ENCODE measurements at places on chromosomes 5 and 9. TPM values are rescaled to one million over a fixed set of nuclear protein-coding genes. Genes with fewer than 3 reads are reported as not detected.

SPINK7 gene
- not detected for total RNA-seq

INSL4 gene
- total RNA-seq, result not detected

SHB gene
- total RNA-seq, result 29.5 TPM

ASTN2 gene
- 10.7 TPM for total RNA-seq

FOXD4L5 gene
- total RNA-seq, result 0.09 TPM

CA9 gene
- not detected for total RNA-seq

TMEM250 gene
- 47.7 TPM for total RNA-seq

GRCh38 chr9:89600831-89601230, 4.0 kb upstream of the GADD45G start:
- no peak for DNase-seq

DNA sequence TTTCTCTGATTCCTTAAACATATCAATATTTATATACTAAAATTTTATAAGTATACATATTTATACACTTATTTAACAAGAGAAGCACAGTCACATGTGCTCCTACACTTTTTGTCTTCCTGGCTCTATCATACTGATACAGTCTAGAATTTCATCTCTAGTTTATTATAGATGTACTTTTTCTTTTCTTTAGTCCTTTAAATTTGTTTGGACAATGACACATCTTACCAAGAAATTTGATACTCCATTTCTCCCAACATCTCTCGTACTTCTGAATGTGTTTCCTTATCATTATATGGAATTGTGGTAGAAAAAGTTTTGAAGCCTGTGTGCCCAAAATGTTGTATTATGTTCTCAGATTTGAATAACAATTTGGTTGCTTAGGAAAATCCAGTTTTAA, 104.6 kb downstream of the DMRT2 start:
- no peak for DNase-seq

- no peak for DNase-seq
Measured at GRCh38 chr9:135214706-135215105, 127.2 kb downstream of the OLFM1 start.

- no peak for DNase-seq
Measured at GRCh38 chr5:5939759-5940370, 438.5 kb downstream of the MED10 start.

GRCh38 chr5:1190837-1191239, 10.6 kb upstream of the SLC6A19 start:
- DNase-seq, result no peak

DNA sequence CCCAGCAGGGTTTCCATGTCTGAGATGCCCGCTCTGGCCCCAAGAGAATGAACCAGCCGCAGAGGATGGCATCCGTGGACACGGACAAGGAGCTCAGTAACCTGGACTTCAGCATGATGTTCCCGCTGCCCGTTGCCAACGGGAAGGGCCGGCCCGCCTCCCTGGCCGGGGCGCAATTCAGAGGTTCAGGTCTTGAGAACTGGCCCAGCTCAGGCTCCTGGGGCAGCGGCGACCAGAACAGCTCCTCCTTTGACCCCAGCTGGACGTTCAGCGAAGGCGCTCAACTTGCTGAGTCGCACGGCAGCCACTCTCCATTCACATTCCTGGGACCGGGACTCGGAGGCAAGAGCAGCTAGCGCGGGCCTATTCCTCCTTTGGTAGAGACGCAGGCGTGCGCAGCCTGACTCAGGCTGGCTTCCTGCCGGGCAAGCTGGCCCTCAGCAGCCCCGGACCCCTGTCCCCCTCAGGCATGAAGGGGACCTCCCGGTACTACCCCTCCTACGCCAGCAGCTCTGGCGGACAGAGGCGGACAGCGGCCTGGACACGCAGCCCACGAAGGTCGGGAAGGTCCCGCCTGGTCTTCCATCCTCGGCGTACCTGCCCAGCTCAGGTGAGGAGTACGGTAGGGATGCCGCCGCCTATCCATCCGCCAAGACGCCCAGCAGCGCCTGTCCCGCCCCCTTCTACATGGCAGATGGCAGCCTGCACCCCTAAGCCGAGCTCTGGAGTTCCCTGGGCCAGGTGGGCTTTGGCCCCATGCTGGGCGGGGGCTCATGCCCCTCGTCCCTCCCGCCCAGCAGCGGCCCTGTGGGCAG, 74.4 kb downstream of the INSL6 start:
- DNase-seq, result no peak

DNA sequence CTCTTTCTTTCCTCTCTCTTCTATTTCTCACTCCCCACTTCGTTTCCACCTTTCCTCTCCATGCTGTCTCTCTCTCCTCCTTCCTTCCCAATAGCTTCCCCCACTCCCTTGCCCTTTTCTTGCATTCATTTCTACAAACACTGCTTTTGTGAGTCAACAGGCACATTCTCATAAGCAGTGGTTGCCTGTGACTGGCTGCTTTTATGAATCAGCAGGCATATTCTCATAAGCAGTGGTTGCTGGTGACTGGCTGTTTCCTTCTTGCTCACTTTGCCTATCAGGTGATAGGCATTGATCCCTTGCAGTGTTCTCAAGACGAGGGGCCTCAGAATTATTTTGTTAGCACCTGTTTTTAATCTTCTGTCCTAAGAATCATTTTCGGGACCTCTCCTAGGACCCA, 116.1 kb upstream of the ACTBL2 start:
- DNase-seq, result peak; percentile 57

DNA sequence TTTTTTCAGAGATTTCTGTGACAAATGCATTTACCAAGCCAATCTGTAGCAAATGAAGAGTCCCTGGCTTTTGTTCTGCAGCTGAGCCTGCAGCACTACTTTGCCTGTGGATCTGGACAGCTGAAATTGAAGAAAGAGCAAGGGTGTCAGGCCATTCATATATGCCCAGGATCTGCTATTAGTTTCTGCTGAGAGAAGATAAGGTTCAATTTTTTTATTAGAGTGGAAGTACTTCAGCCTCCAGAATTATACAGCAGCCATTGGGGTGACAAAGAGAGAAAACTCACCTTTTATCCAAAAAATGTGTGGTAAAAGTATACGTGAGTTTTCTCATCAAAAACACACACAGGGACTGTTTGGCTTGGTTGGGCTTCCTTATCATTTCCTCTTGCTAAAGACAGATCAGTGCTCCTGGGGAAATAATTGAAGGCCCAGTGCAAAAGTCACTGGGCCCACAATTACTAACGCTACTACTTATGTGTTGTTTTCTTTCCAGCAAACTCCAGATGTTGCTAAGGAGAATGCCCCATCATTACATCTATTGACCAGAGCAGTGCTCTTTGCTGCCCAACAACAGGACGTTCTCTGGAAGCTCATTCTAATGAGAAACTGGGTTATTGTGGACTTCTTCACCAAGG, 138.6 kb downstream of the CEMIP2 start:
- no peak for DNase-seq

DNA sequence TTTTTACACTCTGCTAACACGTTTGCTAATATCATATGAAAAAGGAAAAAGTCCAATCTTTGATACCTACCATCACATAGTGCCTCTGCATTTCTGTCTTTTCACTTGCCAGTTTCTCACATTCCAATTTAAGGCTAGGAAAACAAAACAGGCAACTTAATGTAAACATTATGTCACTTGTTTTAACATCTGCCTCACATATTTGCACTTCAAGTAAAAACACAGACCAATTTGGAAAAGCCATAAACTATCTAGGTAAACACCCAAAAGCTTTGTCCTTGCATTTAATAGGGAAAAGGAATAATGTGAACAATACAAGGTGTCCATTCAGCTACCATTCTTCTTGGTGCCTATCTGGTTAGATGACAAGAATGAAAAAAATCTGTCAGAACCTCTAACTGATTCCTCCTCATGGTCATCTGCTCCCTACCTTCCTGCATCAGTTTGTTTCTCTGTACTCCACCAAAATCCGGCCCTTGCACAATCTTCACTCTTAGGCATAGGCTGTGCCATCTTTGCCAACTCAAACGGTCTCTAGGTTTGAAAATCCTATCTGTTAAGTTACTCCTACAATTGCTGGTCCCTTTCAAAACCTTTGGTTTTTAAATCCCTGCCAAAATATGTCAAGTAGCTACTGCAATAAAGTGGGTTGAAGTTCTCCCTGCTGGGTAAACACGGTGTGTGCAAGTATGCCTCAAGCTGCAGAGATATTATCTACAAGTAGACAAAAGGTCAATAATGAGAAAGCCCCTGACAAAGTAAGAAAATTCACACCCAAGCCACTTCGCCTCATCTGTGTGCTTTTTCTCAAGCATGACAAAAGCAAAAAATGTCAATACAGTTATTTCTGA, 3.4 kb downstream of the TLE1 start:
- peak; percentile 44 for DNase-seq

DNA sequence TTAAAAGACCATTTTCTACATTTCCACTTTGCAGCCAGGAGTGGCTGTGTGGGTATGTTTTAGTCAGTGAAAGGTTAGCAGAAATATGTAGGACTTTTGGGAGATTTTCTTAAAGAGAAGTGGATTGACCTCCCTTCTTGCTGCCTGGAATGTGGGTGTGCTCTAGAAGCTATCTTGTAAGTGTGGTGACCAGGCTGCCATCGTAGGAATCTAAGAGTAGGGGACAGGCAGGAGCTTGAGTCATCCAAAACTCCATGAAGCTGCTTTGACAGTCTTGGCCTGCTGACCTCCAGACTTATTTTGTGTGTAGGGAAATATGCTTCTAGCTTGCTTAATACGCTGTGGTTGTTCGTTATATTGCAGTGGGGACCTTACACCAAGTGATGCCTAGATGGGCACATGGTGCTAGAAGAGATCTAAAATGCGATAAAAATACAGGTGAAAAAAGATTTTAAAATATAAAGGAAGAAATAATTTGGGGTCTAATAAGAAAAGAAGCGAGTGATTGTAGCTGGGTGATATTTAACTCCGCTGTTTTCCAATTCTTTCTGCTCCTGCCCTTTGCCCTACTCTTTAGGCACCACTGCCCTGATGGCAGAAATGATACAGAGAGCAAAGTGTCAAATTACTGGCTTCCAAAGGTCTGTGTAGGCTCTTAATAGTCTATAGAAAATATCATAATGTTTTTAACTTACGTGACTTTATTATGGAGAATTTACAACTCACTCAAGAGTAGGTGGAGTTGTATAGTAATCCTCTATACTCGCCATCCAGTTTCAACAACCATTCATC, 298.2 kb upstream of the ZNF608 start:
- peak; percentile 9 for DNase-seq

DNA sequence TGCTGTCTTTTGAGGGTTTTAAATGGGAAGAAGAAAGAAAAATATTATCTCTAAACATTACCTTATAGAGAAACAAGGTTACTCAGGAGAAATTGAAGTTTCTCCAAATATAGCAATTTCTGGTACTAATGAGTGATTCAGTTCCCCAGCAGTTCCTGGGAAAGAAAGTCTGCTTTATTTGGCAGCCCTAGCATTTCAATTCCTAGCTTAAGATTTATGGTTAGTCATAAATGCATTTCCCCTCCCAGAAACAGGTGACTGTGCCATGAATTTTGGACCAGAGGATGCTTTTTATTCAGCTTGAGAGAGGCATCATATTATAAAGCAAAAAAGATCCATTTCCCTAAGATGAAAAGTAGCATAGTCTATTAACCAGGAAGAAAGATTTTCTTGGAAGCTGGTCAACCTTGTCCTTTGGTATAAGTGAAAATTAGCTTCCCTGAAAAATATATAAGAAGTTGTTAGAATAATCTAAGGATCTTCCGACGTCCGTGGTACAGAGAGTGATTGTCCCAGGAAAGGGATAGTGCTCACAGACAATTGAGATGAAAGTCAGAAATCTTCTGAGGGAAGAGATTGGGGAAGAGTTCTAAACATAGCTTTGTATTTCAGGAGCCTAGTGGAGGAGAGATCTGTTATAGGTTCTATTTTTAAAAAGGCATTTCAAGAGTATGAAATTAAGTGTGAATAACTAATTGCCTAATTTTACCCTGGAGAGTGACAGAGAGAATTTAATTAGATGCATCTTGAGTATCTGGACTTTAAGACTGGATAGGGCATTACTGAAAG, 164.9 kb downstream of the ESM1 start:
- peak; percentile 32 for DNase-seq

DNA sequence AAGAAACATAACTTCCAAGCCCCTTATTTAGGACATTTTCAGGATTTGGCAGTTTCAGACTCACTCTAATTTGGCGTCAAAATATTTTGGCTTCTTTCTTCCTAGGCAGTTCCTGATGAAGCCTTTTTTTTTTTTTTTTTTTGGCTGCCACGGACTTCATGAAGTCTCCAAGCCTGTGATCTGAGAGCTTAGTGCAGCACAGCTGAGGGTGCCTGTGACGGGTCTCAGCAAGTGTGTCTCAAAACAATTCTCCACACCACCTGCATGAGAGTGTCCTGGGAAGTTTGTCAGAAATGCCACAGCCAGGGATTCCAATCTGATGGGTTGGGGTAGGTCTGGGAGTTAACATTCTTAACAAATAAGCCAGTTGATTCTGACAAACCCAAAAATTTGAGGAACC, 6.0 kb upstream of the ESM1 start:
- DNase-seq, result no peak

DNA sequence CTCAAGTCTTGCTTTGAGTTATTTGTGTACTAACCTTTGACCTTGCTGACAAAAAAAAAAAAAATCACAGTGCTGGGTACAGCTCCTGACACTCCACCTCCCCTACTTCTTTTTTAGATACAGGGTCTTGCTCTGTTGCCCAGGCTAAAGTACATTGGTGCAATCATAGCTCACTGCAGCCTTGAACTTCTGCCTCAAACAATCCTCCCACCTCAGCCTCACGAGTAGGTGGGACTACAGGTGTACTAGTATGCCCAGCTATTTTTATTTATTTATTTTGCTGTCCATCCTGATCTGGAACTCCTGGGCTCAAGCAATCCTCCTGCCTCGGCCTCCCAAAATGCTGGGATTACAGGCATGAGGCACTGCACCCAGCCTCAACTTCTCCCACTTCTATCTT, 57.2 kb upstream of the KCNMB1 start:
- DNase-seq, result no peak

DNA sequence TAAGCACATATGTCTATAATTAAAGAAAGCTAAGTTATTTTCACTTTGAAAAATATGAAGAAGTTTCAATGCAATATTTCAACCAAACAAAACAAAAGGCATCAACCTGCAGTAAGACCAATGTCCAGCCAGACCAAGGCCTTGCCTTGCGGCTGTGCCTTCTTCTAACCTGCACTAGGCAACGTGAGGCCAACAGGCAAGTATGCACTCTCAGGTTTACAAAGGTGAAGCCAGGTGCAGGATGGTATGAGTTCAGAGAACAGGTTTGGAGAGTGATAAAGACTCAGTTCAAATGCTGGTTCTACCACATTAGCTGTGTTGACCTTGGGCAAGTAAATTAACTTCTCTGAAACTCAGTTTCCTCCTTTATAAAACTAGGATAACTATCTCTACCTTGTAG, 79.3 kb downstream of the KLHL3 start:
- no peak for DNase-seq

GRCh38 chr9:136533775-136534157, 12.1 kb downstream of the NOTCH1 start:
- DNase-seq, result no peak

- DNase-seq, result no peak
Measured at GRCh38 chr9:115000217-115000639, 69.8 kb upstream of the TNFSF8 start.

DNA sequence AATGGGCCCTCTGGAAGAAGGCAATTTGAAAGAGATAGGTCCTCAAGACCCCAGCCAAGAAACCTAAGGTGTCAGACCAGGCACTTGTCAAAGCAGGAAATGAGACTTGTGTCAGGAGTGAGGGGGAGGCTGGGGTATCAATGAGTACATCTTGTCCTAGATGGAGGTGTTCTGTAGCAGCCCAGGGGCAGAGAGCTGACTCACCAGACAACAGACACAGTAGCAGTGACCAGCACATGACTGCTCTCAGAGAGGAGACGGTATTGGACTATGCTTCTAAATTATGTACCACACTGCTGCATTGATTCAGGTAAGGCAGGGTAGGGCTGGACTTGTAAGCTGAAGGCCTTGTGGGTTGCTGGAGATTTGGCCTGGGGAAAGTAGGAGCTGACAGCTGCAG, 551.2 kb upstream of the KLF4 start:
- DNase-seq, result peak; percentile 46

- DNase-seq, result no peak
Measured at GRCh38 chr9:127767410-127767809, 11.1 kb downstream of the SH2D3C start.

Data from HFFc6 (cell line).